ENCODE measurements at places on chromosomes 11 and 22.

GRCh38 chr11:65266210-65266609 is 4.4 kb downstream of the POLA2 start:
- DNase-seq = no peak

DNA sequence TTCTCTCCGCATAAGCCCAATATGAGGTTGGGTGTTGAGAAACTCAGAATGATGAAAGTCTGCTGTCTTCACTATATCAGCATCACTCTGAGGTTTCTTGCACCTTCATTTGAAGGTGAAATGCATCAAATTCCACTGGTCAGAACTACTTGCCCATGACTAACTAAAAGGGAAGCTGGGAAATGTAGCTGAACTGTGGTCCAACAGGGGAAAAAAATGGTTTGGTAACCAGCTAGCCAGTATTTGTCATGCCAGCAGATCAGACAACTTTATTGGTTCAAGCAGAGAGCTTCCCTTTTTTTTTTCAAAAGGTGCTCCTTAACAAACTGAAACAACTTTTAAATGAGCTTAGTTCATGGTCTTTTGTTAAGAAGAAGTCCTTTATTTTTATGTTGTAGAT is 14.2 kb upstream of the PIK3C2A start:
- no peak for DNase-seq

DNA sequence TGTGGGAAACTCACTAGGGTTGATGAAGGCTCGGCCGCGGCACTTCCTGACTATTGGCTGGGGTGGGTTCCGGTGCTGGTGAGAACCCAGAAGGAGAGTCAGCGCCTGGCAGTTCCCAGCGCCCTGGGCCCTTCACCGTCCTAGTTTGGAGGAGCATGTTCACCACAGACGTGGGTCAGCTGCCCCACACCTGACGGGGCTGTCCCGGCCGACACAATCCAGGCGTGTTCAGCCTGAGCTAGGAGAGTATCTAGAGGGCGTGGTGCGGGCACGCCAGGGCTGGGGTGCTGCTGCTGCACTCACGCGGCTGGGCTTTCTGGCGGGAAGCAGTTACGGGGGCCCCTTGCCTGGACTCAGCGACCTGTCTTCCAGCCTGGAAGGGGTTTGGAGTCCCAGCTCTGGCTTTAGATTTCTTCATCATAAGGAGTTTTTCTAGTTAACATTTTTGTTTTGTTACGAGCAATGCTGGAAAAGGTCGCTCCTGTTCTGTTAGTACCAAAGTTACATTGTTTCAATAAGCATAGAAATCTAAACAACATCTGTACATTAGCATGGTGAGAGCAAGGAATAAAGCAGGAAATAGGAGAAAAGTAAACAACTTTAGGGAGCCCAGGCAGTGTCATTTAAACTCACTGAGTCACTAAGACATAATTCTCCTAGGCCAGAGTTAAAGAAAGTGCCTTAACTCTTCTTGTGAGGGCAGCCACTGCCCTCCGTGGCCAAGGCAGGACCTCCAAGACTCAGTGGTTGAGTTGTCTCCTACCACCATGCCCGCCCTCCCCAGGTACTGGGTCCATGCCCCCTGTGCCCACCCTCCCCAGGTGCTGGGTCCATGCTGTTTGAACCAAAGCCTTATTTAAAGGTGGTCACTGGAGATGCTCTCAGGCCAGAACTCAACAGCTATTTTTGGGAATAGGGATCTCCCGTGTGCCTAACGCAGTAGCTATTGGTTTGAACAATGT is 12.1 kb upstream of the ADORA2A start:
- no peak for DNase-seq

DNA sequence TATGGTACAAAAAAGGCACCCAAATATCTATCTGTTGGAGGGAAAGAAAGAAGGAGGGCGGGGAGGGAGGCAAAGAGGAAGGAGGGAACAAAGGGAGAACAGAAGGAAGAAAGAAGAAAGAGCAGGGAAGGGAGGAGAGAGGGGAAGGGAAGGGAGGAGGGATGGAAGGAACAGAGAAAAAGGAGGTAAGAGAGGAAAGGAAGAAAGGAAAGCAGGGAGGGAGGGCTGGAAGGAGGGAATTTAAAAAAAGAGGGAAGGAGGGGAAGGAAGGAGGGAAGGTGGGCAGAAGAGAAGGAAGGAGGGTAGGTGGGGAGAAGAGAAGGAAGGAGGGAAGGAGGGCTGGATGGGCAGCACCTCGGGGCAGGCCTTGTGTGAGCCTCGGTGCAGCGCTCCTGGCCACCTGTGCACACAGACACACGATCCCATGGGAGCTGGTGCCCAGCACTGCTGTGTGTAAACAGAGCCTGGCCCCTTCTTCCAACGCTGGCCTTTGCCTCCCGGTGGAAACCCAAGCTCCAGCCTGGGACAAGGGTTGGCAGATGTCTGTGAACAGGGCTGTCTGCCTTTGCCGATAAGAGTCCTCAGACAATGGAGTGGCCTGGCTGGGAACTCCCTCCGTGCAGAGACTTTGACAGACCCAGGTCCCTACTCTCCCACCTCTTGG is 23.2 kb downstream of the SMIM38 start:
- no peak for DNase-seq

All from activated T-cell treated with anti-CD3 and anti-CD28 coated beads, Interleukin-2, amount 50 U/mL, for 1 hour (primary cell).